ENCODE measurements at places on chromosomes 16 and 17.

- DNase-seq, result peak; percentile 96
Measured at GRCh38 chr16:22188595-22189442, 17.3 kb upstream of the EEF2K start.

- DNase-seq, result no peak
Measured at GRCh38 chr16:90047714-90048346, 28.6 kb upstream of the DBNDD1 start.

DNA sequence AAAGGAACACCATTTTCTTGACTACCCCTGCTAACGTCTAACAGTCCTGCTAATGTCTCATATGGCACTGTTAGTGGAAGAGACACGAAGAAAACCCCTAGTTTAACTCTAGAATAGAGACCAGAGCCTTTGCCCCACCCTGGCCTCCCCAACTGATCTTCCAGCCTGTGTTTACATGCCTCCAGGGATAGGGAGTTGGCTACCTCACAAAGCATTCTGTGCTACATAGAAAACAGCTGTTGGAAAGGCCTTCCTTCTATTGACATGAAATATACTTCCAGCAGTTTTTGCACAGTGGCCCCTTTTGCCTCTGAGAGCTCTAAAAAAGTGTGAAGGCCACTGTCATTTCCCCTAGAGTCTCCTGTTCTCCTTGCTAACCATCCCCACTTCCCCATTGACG is 73.1 kb downstream of the ASIC2 start:
- no peak for DNase-seq

DNA sequence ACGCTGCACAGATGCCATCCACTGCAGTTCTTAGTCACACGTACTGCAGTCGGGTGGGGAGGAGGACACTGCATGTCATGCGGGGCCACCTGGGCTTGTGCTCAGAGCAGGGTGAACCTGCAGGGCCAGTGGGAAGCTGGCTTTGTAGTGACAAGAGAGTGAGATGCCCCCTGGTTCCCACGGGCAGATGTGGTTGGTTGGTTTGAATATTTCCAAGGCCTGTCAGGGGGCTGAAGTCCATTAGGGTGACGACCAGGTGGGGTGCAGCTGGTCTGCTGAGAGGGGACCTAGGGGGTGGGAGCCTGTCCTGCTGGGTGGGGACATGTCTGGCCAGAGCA is 14.3 kb downstream of the ZNF213 start:
- no peak for DNase-seq

DNA sequence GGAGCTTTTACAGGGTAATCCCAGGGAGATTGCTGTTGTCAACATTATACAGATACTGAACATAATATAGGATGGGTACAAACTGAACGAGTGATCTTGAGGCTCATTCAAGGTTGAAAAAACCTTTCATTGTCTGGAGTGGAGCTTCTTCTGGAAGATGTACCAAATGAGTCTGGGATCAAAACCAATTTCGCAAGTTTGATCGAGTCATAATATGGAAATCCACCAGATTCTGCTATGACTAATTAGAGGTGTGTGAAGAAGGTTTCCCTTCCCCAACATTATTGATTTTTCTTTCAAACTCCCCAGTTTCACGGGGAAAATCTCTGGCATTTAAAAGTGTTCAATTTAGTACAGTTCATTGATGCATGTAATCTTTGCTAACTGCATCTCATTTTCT is 324.1 kb downstream of the ZFHX3 start:
- no peak for DNase-seq

DNA sequence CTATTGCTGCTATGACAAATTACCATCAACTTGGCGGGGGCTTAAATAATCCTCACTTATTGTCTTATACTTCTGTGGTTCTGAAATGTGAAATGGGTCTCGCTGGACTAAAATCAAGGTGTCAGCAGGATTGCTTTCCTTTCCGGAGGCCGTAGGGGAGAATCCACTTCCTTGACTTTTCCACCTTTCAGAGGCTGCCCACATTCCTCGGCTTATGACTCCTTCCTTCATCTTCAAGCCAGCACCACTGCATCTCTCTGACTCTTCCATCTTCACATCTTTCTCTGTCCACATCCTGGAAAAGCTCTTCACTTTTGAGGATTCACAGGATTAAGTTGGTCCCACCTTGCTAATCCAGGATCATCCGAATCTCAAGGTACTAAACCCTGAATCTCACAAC is 217.8 kb downstream of the GRIN2A start:
- no peak for DNase-seq

GRCh38 chr17:73338050-73338521 is 26.3 kb upstream of the CDC42EP4 start:
- peak; percentile 22 for DNase-seq

DNA sequence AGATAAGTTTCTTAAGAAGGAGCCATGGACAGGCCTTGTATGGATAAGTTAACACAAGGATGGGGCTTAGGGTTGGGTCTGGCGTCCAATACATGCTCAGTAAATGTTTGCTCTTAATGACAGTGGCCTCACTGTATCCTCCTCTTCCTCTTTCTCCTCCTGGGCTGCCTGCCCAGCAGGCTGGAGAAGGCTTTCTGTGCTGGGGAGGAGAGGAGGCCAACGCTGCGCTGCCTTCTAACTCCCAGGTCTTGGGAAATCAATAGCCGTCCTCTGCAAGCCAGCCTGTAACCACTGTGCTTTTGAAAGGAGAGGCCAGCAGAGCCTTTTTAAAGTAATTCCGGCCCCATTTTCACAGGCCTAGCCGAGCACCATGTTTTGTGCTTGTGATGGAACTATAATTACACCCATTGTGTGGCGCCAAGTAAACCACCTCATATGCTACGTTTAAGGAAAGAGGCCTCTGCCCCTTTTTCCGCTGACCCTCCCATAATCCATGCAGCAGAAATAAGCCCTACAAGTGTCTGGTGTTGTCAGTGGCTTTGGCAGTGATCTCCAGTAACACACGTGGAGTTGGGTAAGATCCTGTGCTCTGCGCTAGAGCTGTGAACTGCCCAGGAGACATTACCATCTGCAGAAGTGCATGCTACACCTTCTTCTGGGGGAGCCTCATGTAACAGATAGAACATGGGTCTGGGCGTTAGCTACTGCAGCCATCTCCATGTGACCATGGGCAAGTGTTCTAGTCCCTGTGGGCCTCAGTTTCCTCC is 368.2 kb downstream of the SNX29 start:
- DNase-seq, result no peak

- peak; percentile 54 for DNase-seq
Measured at GRCh38 chr17:7704601-7705268, at the start of gene EFNB3. TSS of gene EFNB3 (plus strand) at chr17:7705202. CDS start at chr17:7705599, 397 bp downstream.

GRCh38 chr16:66515596-66516508 is 34.1 kb downstream of the TK2 start:
- peak; percentile 85 for DNase-seq

- no peak for DNase-seq
Measured at GRCh38 chr16:7731141-7731540, 398.5 kb downstream of the RBFOX1 start.

DNA sequence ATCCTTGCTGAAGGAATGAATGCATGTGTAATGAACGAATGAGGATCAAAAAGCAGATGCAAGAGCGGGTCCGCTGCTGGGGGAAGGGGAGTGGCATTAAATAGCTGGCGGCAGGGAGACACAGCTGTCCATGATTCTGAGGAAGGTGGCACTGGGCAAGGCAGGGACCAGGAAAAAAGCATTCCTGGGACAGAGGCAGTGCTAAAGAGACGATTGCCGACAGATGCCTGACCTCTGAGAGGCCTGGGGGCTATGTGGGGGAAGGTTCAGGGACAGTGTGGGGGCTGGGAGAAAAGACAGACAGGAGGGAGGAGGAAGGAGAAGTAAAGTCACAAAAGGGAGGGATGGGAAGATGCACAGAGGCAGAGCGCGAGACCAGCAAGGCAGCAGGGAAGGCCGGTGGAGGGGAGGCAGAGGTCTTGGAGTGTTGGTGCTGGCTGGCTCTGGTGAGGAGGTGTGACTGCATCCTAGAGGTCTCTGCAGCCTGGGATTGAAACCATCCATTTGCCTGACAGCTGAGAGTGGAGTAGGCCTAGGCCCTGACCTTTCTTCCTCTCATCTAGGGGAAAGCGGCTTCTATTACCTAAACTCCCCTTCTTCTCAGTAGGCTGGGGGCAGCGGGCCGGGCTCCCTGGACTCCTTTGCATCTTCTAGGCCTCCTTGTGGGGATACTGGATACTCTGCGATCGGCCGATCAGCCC is 109.9 kb downstream of the SDK2 start:
- no peak for DNase-seq

- DNase-seq, result no peak
Measured at GRCh38 chr17:6162892-6163291, 92.7 kb downstream of the WSCD1 start.

DNA sequence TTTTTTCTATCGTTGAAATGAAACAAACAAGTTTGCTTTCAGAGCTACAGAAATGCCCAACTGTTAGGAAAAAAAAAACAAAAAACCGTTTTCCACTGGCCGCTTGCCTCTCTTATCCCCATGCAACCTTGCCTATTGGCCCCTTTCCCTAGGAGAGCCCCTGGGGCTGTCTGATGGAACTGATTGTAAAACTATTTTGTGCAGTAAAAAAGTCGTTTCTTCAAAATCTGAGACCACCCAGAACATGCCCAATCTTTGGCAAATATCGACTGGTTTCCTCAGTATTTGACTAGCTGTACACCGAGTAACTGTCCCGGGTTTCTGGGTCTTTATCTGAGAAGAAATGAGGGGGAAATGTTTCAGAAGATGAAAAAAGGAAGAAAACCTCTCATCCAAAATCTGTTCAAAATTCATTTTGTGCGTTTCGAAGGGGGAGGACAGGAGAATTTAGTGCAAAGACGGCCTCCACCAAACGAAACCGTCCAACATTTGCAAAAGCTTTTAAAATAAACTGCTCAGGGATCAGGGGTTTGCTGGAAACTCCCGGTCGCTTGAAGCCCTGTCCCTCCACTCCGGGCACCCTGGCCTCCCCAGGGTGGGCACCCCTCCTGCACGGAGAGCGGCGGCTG is 1.1 kb upstream of the GNAO1 start:
- DNase-seq, result no peak

DNA sequence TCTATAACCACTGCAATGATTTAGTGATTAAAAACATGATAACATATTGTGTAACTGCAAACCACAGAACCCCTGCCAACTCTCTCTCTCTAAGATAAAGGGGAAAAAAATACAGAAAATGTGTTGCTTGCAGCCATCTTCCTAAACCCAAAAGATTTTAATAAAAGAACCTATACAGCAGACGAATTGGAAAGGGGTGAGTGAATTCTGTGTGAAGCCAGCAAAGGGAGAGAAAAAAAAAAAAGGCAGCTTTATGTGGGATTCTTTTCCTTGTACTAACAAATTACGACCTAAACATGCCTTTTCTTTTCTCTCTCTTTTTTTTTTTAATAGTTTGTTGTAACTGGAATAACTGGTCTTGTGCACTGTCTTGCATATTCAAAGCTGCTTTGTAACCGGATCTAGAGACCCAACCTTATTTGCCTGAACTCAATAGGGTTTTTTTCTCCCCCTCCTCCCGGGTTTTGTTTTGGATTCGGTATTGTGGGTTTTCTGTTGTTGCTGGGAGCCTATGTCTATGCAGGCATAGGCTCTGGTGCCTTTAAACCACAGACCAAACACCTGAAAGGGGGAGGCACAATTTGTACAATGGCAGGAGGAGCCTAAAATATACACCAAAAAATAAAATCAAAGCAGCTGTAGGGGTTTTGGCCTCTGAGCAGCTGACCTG is 7.0 kb upstream of the ZFHX3 start:
- no peak for DNase-seq

GRCh38 chr17:41518031-41518430 is 659 bp downstream of the KRT15 start:
- no peak for DNase-seq

GRCh38 chr16:69794486-69794885 is 32.4 kb downstream of the WWP2 start:
- DNase-seq, result no peak

- DNase-seq, result no peak
Measured at GRCh38 chr17:34728771-34729310, 149.5 kb downstream of the TMEM132E start.

GRCh38 chr17:51159604-51160003 is 6.2 kb downstream of the NME1 start:
- no peak for DNase-seq

DNA sequence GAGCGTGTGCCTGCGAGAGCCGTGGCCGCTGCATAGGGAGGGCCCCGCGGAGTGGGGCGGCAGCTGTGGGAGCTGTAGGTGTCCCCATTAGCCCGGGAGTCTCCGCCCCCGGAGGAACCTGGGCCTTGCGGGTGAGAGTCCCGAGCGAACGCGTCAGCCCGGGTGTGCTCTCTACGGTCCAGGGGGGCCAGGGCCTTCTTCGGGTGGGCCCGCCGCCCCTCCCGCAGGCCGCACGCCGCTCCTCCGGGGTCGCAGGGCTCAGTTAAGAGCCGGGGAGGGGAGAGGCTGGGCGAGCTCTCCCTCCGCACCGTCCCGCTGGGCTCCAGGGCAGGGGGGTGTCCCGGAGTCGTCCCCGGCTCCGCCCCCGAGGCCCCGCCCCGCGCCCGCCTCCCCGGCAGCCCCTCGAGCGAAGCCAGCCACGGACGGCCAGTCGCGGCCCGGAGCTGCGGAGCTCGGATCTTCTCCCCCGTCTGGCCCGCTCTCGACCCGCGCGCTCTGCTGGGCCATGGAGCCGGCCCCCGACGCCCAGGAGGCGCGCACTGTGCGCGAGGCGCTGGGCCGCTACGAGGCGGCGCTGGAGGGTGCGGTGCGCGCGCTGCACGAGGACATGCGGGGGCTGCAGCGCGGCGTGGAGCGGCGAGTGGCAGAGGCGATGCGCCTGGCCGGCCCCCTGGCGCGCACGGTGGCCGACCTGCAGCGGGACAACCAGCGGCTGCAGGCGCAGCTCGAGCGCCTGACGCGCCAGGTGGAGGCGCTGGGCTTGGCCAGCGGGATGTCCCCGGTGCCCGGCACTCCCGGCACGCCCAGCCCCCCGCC is at the start of gene SMTNL2:
SMTNL2 (plus strand) TSS at position 429 of the 816 bp plus-strand sequence; CDS start at position 506, 77 bp downstream.
- no peak for DNase-seq

DNA sequence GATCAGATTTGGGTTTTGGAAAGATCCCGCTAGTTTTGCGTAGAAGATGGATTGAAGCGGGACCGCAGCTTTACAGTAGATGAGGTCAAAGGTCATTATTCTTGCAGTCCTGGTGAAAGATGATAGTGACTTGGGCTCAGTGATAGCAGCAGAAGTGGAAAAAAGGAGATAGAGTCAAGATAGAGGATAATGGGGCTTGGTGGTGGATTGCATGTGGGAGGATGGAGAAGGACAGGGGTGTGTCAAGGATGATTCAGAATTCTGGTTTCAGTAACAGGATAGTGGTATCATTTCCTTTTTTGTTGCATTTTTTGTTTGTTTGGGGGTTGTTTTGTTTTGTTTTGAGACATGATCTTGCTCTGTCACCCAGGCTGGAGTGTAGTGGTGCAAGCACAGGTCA is 28.7 kb downstream of the CHD9NB start:
- no peak for DNase-seq

- no peak for DNase-seq
Measured at GRCh38 chr16:28869201-28869600, 5.6 kb downstream of the SH2B1 start.

Data from A172 (cell line).